ENCODE measurements at places on chromosomes 5 and 9.

- no peak for DNase-seq
These were observed 497.6 kb downstream of the NTRK2 start for GRCh38 chr9:85167146-85167545.

DNA sequence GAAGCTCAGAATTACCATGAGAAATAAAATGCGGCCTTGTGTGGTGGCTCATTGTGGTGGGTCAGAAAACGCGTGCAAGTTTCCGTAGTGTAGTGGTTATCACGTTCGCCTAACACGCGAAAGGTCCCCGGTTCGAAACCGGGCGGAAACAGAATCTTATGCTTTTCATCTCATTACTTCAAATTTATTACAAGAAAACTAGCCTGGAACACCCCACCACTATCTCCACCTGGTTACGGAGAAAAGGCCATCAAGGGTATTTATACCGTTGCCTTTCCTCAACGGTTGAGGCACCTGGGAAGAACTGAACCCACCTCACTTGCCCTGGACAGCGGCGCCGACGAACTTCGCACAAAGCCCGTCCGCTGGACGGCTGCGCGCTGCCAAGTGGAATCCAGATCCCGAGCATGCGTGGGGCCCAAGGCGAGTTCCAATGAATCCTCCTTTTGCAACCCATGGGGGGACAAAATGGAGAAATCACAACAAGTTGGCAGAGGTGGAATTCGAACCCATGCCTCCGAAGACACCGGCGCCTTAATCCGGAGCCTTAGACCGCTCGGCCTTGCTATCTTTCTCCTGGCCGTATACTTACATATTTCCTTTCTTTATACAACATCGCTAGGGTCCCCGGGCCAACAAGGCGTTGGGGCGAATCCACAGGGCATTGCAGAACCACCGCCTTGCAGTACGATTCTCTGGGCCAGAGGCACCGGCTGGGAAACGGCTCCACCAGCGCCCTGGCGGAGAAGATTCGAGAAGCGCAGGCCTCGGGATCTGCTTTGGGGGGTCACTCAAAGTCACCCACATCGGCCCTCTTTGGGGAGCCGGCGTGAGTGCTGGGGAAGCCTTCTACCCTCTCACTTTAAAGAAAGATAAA lies 16.9 kb downstream of the OR2V2 start:
- DNase-seq, result peak; percentile 61

GRCh38 chr9:95268681-95269080 lies 48.8 kb downstream of the FANCC start:
- peak; percentile 51 for DNase-seq

GRCh38 chr9:86046930-86047341 lies 52.4 kb downstream of the GOLM1 start:
- DNase-seq, result no peak

DNA sequence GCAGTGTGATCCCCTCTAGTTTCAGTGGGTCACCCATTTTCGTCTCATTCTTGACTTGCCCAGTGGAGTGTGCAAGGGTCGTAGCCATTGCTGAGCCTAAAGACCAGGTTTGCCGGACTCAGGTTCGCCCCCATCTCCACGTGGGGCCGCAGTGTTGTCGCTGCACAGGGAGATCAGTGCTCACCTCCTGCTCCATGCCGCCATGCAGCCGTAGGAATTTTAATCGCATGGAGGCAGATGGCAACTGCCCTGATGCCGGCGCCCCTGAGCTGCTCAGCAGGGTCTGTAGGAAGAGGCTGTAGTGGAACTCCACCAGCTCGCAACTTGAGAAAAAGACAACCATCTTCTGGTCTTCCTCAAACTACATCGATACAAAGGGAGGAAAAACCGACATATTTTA lies 24.1 kb downstream of the DDX31 start:
- no peak for DNase-seq

GRCh38 chr9:110334871-110335270 lies 2.8 kb downstream of the TXNDC8 start:
- no peak for DNase-seq

- no peak for DNase-seq
These were observed 51.0 kb upstream of the NFIL3 start for GRCh38 chr9:91474656-91475055.

GRCh38 chr9:95132366-95133324 lies 184.9 kb downstream of the FANCC start:
- peak; percentile 21 for DNase-seq

DNA sequence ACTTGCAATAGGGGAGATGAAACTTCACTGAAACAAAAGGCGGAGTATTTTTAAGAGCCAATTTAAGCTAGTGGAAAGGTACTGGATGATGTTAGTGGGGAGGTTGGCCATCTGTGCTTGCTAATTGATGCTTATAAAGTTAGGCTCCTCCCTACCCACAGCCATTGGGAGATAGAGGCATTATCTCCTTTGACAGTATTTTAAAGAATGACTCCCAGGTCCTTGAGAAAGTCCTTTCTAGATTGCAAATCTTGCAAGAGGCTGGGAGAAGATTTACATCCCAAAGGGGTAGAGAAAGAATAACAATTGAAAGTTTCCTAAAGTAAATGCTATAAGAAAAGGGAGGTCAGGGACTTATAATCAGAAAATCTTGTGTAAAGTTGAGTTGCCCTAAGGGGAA lies 282.6 kb downstream of the BRINP1 start:
- no peak for DNase-seq

DNA sequence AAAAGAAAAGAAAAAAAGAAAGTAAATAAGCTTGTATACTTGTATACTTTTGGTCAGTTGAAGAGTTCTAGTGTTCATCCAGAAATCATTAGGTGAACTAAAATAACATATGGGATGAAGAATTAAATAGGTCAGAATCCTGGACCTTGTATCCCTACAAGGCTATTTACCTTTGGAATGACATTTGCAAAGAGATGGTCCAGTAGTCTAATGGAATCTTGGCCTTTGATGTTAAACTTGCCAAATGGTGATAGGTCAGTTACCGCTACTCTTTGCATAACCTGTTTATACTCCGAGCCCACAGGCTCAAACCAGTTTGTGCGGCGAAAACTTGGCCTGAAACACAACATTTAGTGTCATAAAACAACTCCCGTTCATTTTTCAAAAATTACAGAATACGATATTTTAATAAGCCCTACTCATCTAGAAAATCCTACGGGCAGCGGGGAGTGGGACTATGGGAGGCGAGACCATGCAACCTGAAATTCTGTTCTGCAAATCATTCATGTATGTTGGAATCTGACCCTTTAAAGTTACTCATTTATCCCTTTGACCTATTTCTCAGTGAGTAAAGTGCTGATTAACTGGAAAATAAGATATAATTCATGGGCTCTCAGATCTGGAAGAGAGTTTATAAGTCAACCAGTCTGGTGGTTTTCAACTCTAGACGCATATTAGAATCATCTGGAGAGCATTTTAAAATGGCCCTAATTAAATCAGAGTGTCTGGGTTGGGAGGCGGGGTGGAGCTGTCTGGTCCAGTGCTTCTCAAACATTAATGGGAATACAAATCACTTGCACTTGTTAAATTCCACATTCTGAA lies 38.6 kb downstream of the DMGDH start:
- DNase-seq, result no peak

GRCh38 chr5:128876569-128877382 lies 88.5 kb upstream of the SLC27A6 start:
- no peak for DNase-seq

DNA sequence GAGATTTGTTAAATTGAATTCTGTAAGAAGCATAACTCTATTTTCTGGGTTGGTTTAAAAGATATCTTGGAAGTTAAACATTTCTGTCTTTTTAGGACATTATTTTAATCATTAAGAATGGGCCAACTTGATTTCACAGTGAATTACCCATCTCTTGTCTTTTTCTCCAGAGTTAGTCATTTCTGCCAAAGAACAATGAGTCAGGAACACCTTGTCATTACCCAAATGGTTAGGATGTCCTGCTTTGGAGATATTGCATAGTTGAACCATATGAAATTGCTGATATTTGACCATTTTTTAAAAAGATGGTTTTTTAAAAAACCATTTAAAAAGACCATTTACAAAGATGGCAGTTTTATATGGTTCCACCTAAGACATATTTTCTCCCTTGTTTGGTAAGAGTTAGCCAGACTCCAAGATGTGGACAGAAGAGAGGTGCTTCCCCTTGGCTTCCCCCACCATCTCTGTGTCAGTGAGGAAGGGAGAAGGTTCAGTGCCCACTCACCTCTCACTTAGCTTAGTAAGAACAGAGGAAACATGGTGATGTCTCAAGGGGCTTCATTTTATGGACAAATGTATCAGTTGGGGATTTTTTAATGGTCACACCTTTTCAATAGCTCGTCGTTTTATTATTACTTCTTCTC lies 103.0 kb downstream of the PCSK1 start:
- DNase-seq, result no peak

- DNase-seq, result no peak
These were observed 1412.1 kb downstream of the EFNA5 start for GRCh38 chr5:106258591-106259125.

DNA sequence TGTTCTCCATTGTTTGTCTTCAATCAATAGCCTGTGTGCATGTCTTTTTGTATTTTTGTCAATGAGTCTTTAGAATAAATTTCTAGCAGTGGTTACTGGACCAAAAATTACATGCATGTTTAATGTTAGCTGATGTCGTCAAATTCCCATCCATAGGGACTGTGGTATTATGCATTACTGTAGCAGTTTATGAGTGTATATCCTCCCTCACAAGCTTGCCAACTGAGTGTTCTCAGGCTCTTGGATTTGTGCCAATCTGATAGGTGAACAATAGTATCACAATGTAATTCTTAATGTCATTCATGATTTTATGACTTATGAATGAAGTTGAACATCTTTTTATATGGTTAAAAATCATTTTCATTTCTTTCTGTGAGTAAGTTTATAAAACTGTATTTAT lies 13.0 kb downstream of the SNX24 start:
- peak; percentile 86 for DNase-seq

- DNase-seq, result no peak
These were observed 337.4 kb downstream of the GLIS3 start for GRCh38 chr9:3962496-3962895.

- DNase-seq, result no peak
These were observed 239.9 kb upstream of the PAPPA start for GRCh38 chr9:115913696-115914095.

DNA sequence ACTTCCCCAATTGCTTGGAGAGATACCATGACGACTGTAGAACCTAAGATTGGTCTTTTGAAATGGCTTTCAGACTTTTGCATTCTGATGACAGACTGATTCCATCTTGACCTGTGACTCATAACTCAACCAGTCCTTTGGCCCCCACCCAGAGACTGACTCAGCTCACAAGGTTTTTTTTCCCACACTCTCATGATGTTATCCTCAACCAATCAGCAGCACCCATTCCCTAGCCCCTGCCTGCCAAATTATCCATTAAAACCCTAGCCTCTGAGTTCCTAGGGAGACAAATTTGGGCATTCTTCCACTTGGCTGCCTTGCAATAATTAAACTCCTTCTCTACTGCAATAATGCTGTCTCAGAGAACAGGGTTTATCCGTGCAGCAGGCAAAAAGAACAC lies 1263.3 kb upstream of the CDH9 start:
- DNase-seq, result no peak

DNA sequence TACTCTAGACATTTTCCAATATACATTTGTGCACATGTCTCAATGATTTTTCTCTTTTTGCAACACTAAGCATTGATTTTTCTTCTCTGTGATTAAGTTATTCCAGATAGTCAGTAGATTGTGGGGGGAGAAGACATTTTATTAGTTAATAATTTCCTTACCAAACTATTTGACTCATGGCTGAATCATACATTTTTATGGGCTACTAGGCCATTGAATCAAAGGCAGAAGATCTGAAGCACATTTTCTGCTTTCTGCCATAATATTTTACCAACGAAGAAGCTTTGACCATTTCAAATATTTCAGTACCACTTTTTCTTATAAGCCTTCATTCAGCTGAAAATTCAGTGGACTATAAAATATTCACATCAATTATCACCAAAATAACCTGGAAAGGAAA lies 175.6 kb downstream of the IRX2 start:
- no peak for DNase-seq

DNA sequence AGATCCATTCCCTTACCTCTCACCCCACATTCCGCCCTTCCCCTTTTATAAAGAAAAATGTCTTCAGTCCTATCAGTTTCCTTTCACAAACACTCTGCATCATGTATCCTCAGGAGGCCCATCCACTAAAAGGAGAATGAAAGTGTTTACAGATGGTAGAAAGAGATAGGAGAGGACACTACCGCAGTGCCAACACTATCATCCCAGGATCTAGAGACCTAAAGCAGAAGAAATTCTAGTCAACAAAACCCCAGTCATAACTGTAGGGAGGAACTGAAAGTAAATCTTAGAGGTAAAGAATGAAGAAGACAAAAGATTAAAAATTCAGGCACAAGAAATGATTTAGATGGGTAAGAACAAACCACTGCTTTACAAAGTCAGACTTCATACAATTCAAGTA lies 114.1 kb downstream of the MLLT3 start:
- peak; percentile 50 for DNase-seq

DNA sequence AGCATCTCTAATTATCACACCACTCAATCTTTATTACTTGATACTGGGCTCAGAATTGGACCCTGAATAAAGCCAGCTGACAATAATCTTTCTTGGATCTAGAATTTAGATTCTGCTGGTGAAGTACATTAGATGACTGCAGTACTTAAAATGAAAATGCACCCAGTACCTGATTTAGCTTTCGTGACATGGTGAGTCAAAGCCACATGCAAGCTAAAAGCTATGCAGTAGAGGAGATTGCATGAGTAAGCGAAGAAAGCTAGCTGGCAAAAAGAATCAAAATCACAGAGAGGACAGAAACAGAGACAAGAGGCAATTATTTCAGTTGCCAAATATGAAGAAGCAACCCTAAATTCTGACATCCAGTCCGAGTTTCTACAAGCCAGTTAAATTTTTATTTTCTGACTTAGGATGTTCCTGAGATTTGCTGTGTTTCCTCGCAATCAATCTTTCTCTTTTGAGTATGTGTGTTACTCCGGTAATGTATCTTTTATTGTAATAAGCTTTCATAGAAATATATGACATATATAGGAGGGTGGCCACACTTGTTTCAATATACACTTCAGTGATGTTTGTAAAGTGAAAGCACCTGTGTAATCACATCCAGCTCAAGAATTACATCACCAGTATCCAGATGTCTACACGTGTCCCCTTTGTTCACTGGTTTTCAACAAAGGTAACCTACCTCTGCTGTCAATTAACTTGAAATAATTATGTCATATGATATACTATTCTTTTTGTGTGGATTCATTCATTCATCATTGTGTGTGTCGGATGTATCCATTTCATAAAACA lies 101.7 kb downstream of the CDH18 start:
- no peak for DNase-seq

- DNase-seq, result no peak
These were observed 5.7 kb downstream of the TCOF1 start for GRCh38 chr5:150363185-150363584.

Data from hematopoietic multipotent progenitor cell treated with erythropoietin and hydrocortisone succinate and interleukin-3 and kit ligand, for 6 days (in vitro differentiated cells).